A549 (cell line): ENCODE measurements at places on chromosomes 13 and 19.

DNA sequence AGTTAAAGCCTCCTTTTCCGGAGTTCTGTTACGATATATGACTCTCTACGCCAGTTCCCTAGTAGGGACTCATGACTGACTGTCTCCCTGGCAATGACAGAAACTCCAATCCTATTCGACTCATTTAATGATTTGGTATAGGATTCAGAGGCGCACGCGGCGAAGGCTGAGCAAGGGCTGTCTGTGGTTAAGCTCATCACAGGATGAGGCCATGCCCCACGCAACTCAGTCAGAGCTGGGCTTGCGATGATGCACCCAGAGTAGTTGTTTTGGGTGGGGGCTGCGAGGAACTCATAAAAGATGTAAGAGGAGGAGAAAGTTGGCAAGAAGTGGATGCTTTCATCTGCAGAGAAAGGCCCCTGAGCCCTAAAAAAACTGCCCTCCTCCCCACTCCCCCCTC is 468 bp upstream of the SERTM1 start:
- DNase-seq, result no peak

DNA sequence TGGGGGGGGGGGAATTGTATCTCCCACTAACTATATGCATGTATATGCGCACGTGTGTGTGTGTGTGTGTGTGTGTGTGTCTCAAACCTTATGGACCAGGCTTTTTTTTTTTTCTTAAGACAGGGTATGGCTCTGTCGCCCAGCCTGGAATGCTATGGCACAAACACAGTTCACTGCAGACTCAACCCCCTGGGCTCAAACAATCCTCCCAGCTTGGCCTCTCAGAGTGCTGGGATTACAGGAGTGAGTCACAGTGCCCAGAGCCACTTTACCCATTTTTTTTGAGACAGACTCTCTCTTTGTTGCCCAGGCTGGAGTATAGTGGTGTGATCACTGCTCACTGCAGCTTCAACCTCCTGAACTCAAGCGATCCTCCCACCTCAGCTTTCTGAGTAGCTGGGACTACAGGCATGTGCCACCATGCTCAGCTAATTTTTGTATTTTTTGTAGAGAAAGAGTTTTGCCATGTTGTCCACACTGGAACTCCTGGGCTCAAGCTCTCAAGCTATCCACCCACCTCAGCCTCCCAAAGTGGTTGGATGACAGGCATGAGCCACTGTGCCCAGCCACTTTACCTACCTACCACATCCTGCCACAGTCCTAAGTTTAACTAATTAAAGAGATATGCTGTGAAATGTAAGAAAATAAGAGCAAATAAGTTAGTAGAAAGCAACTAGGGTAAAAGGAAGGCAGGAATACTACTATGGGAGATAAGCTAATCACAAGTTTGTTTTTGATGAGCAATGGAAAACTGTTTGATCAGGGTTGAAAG is 2.4 kb downstream of the ZMYM5 start:
- DNase-seq, result no peak

DNA sequence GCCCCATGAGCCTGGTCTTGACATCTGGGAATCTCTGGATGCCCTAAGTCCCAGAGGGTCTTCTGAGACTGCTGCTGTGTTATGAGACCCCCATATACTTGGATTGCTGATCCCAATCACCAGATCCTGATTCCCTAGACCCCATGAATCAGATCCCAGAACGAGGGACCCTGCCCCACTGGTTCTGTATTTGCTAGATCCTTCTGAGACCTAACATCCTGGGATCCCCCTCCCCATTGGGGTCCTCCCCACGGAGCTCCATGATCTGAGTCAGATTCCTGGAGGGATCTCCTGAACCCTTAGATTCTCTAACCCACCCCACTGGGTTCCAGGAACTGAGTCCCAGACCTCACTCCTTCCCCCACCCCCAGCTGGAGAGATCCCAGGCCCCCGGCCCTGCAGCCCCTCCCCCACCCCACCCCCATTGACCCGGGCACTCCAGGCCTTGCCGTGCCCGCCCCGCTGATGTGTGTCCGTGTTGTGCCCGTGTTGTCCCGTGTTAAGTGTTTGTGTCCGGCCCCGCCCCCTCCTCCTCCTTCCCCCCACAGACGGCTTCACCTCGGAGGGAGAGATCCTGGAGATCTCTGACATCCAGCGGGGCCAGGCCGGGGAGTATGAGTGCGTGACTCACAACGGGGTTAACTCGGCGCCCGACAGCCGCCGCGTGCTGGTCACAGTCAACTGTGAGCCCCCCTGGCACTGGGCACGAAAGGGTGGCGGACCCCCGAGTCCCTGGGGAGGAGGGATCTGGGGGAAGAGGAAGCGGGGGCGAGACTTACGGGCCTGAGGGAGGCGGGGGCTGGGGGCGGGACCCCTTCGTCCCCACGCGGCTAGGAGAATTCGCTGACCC is 15.0 kb downstream of the IGLON5 start:
- DNase-seq, result no peak

DNA sequence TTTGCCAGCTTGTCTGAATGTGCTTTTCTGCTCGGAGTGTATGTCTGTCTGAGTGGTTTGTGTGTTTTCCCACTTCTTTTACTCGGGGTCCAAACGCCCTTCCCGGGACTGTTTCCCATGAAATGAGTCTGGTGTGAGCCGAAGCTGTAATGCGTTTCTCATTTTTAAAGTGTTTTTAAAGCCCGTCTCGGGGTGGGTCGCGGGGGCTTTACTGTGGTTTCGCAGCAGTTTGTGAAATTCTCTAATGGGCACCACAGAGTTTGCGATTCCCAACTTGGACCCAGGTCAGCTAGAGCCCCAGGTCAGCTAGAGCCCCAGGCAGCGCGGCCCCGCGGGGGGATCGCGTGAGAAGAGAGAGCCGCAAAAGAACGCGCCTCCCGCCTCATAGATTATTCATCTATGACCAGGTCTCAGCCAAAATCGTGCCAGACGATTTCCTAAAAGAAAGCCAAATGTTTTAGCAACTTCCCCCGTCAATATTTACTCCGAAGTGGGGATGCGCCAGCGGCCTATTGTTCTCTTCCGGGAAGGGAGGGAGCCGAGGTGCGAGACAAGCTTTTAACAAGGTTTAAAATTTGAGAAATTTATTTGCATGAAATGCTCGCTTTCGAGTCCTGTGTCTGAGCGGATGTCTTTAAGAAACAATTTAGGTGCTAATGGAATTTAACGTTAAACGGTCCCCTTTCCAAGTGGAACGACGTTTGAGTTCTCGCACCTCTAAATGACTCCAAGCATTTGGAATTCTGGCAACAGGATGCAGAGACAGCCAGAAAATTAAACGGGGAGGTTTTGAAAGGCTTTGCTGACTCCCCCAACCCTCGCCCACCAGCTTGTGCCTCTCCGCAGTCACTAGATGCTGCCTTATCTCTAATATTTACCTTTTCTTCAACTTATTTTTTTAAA is 2.2 kb downstream of the ZIC2 start:
- DNase-seq, result no peak

DNA sequence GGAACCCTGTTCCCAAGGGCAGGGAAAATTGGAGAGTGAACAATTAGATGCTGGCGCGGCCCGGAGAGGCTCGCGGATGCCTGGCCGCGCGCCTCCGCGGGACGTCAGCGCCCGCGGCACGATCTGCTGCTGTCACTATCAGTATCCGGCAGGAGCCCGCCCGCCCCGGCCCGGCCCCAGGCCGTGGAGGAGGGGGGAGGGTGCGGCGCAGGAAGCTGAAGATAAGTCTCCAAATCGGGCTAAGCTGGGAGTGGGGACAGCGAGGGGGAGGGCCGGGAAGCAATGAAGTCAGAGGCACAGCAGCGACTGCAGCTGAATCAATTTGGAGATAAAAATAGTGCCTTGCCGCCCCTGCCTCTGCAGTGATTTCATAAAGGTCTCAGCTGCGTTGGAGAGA is 441.5 kb upstream of the KLF12 start:
- DNase-seq, result peak; percentile 5

DNA sequence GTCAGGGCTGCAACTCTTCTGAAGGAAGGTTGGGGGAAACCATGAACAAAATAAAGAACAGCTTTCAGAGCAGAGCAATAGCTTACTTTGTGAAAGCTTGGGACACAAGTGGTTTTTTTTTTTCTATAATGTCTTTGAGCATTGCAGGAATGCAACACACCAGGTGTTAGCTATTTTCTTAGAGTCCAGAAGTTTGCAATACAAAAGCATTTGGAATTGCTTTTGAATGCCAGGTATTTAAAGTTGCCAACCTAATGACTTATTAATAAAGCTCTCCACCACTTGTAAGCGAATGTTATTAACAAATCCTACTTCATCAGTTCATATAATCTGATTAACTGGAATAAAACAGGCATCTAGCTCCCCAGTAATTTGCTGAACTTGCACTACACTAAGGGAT is 172.6 kb downstream of the NUFIP1 start:
- no peak for DNase-seq

DNA sequence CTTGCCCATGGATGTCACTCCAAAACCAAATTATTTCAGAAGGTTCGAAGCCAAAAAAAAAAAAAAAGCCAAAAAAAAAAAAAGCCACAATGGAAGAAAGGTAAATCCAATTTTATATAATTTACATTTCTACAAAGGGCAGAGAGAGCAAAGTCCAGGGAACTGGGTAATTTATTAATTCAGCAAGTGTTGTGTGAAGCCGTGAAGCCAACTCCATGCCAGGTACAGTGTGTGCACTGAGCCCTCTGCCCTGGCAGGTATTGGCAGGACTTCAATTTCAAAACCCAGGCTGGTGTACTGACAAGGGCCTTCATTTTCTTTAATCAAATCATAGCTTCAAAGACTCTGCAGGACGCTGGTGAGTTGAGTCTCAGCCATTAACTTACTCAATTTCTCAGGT is 5.5 kb upstream of the RFPL4A start:
- DNase-seq, result no peak

DNA sequence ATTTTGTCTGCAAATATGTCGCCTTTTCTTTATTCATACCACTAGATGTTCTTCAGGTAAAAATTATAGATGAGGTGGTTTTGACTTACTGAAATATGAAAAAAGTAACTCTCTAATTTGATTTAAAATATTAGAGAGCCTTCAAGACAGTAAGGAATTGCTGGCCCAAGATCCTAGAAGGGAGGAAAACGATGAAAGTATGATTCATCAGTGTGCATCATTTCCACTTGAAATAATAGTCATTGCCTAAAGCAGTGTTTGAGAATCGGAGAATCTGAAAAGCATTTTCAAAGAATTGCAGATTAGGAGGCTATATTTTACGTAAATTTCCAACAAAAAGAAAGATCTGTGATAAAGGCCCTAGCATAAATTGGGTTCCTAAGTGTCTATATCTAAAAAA is 1707.9 kb upstream of the PRR20A start:
- DNase-seq, result no peak

GRCh38 chr13:40933508-40934204 is 85.5 kb downstream of the ELF1 start:
- DNase-seq, result no peak

DNA sequence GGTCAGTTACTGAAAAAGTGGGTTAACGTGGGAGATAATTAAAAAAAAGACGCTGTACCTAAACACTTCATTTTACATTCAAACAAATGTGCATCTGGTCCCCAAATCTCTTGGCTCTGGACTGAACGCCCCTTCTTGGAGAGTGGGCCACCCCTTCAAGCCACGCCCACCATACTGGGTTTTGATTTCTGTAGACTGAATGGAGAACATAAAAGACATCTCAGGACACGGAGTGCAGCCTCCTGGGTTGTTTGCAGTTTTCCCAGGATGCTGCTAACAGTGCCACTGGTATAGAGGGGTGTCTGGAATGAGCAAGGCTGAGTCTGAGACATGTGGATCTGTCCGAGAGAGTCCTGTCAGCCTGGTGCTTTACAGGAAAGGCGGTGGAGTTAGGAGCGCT is 10.6 kb downstream of the TFDP1 start:
- DNase-seq, result no peak
